Pericardium fibroblast (primary cell): ENCODE measurements at places on chromosomes 1 and 21. TPM values are rescaled to one million over a fixed set of nuclear protein-coding genes. Genes with fewer than 3 reads are reported as not detected.

The TMEM50A gene
- total RNA-seq, result 82.7 and 141 TPM in 2 replicates

The FLAD1 gene
- total RNA-seq, result 18.4 and 18.5 TPM in 2 replicates

The ITSN1 gene
- 52.6 and 81.7 TPM in 2 replicates for total RNA-seq

The SLC25A34 gene
- total RNA-seq, result 0.58 and 3.9 TPM in 2 replicates

The GUCA2A gene
- not detected in 2 replicates for total RNA-seq

The DLGAP3 gene
- 0.12 TPM in 1 of 2 replicates, not detected in the other for total RNA-seq

The TCEA3 gene
- total RNA-seq, result 1.5 and 10.9 TPM in 2 replicates
